ENCODE measurements at places on chromosomes 16 and 17.

GRCh38 chr16:54346041-54346440, 59.5 kb upstream of the IRX3 start:
- DNase-seq, result no peak

- DNase-seq, result no peak
Observed at GRCh38 chr16:80887062-80887461, 82.7 kb upstream of the CDYL2 start.

- DNase-seq, result no peak
Observed at GRCh38 chr17:58100506-58100905, 17.3 kb downstream of the DYNLL2 start.

- no peak for DNase-seq
Observed at GRCh38 chr17:21061158-21061835, 18.5 kb upstream of the USP22 start.

- no peak for DNase-seq
Observed at GRCh38 chr17:64940055-64940454, 20.8 kb upstream of the LRRC37A3 start.

GRCh38 chr17:43952351-43952723, 1.4 kb downstream of the PYY start:
- DNase-seq, result no peak

GRCh38 chr17:42680331-42680808, 1.3 kb downstream of the CCR10 start:
- DNase-seq, result no peak

GRCh38 chr17:61981323-61981722, 53.5 kb upstream of the INTS2 start:
- no peak for DNase-seq

DNA sequence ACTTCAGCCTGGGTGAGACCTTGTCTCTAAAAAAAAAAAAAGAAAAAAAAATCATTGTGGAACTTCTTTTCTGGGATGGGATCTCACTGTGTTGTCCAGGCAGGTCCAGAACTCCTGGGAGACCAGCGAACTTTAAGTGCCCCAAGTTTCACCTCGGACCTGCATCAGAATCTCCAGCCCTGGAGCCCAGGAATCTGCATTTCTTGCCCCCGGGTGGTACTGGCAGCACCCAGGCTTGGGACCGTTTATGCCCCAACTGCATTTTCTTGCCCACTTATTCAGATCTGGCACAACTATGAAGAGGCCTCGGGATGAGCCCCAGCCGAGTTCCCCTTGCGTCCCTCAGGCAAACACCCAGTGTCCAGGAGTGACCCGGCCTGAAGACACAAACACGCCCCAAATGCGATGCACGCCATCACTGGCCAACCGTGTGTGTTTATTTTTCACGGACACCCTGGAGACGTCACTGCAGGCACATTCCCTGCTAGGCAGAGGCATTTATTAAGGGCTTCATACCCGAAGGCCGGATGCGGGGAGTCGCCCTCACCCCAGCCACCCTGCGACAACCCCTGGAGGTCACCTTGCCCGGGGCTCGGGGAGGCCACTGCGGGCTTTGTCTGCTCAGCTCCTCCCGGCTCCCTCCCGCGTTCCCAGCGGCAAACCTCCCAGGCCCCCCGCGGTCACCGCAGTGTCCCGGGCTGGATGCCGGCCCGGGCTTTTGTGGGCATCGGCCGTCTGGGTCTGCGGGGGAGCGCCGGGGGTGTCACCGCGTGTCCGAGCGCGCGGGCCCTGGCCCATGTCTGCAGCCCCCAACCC, 684 bp upstream of the SPIRE2 start:
- DNase-seq, result no peak

DNA sequence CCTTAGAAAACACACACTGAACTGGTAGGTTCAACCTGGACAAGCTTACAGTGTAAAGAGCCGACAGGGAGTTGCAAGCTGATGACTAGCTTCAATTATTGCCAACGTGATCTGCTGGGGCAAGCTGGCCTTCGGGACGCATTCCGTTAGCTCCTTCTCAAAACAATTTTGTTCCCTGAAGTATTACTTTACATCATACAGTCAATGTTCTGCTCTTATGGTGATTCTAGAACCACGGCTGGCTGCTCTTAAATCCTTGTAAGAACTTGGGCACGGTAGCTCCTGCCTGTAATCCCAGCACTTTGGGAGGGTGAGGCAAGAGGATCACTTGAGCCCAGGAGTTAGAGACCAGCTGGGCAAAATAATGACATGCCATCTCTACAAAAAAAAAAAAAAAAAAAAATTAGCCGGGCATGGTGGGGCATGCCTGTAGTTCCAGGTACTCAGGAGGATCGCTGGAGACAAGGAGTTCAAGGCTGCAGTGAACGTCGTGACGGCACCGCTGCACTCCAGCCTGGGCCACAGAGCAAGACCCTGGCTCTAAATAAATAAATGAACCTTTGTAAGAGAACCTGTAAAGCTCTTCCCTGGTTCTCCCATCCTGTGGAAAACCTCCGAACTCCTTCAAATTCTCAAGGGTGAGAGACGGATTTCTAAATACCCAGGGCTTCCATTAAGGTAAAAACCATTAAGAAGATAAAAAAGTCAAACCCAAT, 2.0 kb downstream of the CDIP1 start:
- no peak for DNase-seq

DNA sequence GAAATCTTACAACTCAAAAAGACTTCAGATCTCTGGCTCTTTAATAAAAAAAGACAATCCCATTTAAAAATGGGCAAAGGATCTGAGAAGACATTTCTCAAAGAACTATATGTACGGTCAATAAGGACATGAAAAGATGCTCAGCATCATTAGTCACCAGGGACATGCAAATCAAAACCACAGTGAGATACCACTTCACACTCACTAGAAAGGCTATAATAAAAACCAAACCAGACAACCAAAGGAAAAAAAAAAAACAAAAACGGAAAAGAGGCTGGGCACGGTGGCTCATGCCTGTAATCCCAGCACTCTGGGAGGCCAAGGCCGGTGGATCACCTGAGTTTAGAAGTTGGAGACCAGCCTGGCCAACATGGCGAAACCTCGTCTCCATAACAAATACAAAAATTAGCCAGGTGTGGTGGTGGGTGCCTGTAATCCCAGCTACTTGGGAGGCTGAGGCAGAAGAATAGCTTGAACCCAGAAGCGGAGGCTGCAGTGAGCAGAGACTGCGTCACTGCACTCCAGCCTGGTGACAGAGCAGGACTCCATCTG, 1.7 kb upstream of the NPIPB7 start:
- DNase-seq, result no peak

DNA sequence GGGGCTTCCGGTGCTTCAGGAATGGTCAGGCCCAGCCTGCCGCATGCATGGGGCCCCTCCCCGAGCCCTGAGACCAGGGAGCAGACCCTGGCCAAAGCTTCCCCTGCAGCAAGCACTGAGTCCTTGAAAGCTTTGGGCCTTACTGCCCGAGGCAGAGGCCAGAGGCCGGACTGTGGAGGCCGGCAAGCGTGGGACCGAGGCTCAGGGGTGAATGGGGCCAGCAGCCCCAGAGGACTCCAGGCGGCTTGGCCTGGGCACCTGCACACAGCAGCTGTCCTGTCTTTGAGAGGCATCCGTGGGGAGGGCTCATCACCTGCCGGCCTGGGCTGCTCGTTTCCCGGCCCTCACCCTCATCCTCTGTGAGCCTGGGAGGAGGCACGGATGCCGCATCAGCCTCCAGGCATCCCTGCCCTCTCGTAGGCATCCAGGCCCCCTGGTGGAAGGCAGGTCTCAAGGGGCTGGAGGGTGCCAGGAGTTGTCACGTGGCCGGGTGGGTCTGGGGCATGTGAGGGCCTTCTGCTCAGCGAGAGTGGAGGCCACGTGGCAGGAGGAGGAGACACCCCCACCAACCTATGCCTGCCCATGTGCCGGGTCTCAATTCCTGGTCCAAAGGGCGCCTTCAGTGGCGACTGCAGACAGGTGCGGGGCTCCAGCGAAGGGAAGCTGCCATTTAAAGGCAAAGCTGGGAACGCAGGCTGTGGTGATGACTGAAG, 31.4 kb downstream of the CACNA1H start:
- DNase-seq, result no peak

Data from NCI-H2029 treated with DMSO at 0.1 percent for 48 hours (cell line).